ENCODE measurements at places on chromosomes 5 and 9.

- DNase-seq: no peak
Observed at GRCh38 chr5:94064025-94064424, 322.6 kb upstream of the POU5F2 start.

DNA sequence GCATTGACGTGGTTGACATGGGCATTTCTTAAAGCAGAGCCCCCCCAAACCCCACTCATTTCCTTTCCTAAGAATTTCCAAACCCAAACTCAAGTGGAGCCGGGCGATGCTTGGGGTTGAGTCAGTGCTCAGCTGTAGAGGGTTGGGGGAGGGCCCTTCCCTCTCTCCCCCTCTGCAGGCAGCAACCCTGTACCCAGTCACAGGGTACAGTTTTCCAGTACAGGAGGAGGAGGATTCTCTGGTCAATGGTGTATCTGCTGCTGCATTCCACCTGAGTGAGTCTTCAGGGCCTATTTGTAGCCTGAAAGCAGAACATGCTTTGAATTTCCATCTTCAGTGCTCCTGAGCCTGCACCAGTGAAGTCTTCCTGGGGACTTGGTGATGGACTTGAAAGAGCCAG is 55.8 kb downstream of the ENTREP1 start:
- peak; percentile 28 for DNase-seq

GRCh38 chr5:113031557-113031956 is 55.0 kb downstream of the DCP2 start:
- no peak for DNase-seq

DNA sequence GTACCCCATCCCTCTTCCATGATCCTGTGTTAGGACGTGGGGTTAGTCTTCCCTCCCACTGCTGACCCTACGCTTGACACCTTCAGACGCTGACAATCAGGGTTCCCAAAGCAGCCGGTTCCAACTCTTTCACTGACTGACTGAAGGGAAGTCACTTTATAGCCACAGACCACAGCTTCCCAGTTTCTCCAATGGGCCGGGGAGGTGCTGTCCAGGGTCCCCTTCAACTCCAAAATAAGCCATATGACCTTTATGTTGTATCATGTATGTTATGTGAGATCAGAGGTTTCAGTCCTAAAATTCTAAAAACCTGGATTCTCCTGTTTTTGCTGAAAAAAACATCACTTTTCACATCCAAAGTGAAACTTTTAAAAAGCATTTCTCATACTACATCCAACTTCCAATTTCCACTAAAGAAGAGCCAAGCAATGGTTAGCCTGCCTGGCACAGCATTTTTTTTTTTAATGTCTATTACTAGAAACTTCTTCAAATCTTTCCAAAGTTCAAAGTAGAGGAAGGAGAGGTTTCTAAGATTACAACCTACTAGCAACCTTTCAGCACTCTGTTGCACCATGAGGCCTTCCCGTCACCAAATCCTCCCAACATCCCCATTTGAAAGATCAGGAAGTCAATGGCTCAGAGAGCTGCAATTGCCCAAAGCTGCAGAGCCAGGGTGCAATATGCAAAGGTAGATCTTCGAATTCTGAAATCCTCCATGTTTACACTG is 5.2 kb downstream of the EPB41L4B start:
- DNase-seq: no peak

GRCh38 chr5:108233617-108234155 is 148.2 kb downstream of the FBXL17 start:
- no peak for DNase-seq

GRCh38 chr9:116539549-116539948 is 147.6 kb upstream of the TRIM32 start:
- DNase-seq: no peak

DNA sequence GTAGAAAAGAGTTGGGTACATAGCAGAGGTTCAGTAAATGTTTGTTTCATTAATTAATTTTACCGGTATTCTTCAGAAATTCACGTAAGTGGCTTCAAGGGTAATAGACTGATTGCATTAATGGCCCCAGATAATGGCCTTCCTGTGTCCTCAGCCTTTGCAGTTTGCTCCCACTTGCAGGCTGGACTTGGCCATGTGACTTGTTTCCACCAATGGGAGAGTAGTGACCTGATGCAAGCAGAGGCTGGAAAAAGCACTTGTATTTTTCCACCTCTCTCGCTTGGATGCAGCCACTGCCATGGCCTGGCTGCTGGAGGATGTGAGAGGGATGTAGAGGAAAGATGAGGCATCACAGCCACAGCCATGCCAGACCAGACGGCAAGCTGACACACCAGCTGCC is 480.9 kb downstream of the CDK5RAP2 start:
- no peak for DNase-seq

DNA sequence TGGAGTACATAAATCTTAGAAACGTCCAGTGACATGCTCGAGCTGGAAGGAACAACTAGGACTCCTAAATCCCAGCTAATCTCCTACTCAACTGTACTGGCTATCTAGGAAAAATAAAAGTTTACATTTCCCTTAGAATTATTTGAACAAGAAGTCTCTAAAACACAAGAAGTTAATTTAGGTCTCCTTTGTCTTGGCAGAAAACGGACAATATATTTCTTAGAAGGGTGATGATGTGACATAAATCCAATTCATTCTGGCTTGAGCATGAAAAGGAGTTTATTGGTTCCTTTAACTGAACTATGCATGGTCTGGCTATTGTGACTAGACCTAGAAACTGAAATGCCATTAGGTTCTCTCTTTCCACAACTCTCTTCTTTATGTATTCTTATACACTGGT is 1242.2 kb upstream of the DMAC1 start:
- no peak for DNase-seq

GRCh38 chr9:137619240-137620047 is 639 bp downstream of the EHMT1 start:
- DNase-seq: peak; percentile 57

GRCh38 chr5:52853650-52854049 is 65.9 kb downstream of the ITGA1 start:
- no peak for DNase-seq

- no peak for DNase-seq
Observed at GRCh38 chr5:91611746-91612145, 228.6 kb upstream of the ARRDC3 start.

Data from fibroblast of pulmonary artery (primary cell).